HCT116 (cell line): ENCODE measurements at places on chromosomes 7 and 10. TPM values are rescaled to one million over a fixed set of nuclear protein-coding genes. Genes with fewer than 3 reads are reported as not detected.

Gene STEAP4
- total RNA-seq, result 0.15 TPM

Gene NUDT13
- total RNA-seq, result 1.2 TPM

Gene PALD1
- total RNA-seq, result 33.1 TPM

Gene SEMA3D
- total RNA-seq, result 1.4 TPM

Gene TMEM184A
- 34.8 TPM for total RNA-seq

Gene BEND7
- 13.8 TPM for total RNA-seq

Gene NKX6-2
- total RNA-seq, result not detected

- peak; percentile 10 for DNase-seq
These were observed 65.9 kb downstream of the DGKB start for GRCh38 chr7:14836571-14837189.

DNA sequence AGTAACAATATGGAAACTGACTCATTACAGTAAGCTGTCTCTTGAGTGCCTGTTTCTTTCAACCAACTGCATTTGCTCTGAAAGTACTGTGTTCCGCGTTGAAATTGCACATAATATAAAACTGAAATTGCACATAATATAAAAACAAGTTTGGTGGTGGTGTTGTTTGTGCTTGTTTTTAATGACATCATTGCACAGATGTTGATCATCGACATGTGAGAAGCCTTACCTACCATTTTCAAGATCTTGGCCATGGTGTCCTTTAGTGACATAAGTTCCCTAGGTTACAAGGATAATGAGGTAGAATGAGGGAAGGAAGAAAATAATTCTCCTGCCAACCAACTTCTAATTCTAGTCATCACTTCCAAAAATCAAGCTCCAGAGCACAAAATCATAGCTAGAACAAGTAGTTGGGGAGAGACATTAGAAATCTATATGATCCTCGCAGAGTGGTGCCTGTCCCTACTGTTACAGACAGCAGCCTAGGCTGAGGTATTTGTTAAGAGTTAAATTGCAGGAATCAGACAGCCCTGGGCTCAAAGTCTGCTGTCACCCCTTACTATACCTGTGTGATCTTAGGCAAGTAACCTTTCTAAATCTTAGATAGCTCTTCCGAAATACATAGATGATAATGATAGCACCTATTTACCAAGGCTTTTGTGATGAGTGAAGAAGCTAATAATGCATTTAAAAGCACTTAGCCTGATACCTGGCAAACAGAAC is 29.3 kb downstream of the DOCK4 start:
- no peak for DNase-seq

DNA sequence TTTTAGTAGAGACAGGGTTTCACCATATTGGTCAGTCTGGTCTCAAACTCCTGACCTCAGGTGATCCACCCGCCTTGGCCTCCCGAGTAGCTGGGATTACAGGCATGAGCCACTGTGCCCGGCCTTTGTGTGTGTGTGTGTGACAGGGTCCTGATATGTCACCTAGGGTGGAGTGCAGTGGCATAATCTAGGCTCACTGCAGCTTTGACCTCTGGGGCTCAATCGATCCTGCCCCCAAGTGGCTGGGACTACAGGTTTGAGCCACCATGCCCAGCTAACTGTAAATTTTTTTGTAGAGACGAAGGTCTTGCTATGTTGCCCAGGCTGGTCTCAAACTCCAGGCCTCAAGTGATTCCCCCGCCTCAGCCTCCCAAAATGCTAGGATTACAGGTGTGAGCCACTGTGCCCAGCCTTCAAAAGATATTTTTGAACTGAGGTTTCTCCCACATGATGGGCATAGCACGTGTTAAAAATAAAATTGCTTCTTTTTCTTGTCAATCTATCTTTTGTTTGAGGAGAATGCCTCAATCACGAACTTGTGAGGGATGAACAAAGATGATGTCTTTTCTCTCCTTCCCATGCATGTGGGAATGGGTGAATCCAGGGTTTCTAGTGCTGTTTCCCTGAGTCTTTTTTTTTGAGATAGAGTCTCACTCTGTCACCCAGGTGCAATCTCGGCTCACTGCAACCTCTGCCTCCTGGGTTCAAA is 30.8 kb upstream of the PSAP start:
- DNase-seq, result no peak

DNA sequence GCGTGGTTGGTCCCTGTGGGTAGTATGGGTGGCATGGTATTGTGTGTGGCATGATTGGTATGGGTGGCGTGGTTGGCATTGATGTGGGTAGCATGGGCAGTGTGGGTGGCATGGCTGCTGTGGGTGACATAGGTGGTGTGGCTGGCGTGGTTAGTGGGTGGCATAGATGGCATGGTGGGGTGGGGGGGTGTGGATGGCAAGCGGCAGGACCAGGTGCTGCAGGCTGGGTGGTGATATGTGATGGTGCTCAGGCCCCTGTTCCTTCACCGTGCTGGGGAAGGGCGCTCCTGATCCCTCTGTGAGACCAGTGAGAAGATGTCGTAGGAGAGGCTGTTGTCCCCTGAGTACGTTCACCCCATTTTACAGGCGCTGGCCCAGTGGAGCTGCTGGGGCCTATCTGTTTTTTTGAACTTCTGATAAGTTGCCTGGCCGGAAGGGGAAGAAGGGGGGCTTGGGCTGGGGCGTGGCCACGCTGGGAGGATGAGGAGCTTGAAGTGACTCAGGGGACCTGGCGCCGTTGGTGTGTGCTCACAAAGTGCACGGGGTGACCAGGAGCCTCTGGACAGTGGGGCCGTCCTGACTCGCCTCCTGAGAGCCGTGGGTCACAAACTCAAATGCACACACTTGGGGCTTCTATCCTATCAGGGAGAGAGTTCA is 17.5 kb downstream of the INPP5A start:
- DNase-seq, result no peak

GRCh38 chr7:47812429-47813136 is 135.7 kb downstream of the PKD1L1 start:
- no peak for DNase-seq

- DNase-seq, result no peak
These were observed 63.2 kb downstream of the MACC1 start for GRCh38 chr7:20153999-20154398.

DNA sequence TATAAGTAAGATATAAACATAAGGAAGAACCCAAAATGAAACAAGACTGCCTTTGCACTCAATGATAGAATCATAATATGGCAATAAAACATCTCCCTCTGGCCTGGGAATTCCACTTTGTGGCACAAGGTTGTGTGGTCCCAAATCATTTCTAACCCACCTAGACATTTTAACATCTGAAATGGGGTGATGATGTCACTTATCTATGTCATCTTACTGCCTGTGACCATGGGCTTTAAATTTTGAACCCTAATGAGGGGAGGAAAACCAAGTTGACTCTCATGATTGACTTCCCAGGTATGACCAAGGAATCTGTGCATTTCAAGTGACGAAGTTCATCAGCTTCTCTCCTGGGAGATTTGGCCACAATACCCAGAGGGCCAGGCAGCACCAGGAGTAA is 24.5 kb upstream of the ACSM6 start:
- no peak for DNase-seq

DNA sequence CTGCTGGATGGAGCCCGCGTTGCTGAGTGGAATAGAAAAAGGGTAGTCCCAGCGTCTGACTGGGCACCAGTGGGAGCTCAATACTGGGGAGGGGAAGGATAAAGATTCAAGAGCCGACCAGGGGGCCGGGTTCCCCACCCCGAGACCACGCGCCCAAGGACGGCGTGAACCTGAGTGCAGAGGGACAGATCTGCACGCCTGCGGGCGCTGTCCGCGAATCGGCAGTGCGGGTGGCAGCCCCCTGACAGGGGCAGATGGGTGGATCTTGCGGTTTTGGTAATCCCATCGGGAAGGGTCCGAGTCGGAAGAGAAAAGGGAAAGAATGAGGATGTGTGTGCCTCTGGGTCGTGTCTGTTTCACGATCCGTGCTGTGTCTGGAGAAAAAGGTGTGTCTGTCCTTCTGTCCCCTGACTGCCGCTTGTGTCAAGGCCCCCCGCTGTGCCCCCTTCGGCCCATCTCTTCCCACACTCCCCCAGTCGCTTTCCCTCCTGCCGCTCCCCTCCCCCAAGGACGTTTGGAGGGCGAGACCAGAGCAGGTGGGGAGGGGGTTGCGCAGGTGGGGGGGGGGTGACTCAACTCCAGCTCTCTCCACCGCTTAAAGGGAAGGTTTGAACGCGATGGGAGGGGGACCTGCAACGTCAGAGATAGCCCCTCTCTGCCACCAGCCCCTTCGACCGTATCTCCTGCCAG is 734 bp upstream of the VGF start:
- DNase-seq, result no peak

DNA sequence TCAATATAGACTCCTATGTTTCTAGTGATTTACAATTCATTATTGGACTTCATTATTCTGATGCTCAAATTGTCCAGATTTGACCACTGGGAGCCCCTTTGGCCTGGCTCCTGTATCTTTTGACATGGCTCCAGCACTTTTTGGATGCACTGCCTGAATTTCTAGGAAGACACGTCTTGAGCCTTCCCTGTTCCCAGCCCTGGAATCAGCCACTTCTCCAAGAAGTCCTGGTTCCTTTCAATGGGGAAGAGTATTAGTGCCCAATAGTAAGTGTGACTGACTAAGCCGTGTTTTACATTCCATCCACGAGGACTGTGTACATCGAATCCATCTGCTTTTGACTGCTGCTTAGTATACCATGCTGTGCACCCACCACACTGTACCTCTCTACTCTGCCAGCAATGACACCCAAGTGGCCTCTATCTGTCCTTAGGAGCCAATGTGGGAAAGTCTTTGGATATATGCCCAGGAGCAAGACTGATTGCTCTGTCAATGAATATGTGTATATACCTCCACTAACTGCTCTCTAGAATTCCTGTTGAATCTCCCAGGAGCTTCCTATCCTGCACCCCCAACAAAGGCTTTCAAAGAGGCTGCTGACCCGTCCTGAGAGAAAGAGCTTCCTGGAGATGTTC is 23.2 kb upstream of the NPFFR1 start:
- no peak for DNase-seq

DNA sequence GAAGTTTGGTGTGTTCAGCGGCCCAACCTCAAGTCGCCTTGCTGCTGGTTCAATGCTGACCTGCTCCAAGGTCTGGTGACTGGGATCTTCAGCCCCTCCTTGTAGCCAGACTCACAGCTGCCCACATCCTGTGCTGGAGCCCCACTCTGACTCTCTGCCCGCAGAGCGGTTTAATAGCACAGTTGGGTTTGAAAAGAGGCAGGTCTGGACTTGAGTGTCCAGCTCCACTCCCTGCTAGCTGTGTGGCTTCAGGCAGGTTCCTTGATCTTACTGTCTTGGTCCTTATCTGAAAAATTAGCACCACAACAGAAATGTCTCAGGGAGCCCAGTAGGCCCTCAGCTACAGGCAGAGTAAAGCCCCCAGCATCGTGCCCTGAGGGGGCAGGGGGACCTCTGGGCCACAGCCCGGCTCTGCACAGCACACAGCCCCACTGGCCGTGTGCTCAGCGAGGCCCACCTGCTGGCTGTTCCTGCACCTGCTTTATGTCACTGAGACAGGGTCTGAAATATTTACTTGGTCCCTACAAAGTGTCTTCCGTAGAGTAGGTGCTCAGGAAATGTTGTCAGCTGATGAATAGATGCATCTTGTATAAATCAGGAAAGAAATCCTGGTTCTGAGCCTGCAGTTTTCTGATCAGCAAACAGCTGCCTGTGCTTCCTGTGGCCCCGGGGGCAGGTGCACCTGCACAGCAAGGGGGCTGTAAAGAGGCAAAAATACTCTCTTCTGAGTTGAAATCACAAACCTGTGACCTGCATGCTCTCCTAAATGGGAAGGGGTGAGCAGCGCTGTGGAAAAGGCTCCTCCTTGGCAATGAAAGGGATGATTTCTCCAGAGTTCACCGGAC is 155.5 kb downstream of the SVIL start:
- DNase-seq, result no peak

DNA sequence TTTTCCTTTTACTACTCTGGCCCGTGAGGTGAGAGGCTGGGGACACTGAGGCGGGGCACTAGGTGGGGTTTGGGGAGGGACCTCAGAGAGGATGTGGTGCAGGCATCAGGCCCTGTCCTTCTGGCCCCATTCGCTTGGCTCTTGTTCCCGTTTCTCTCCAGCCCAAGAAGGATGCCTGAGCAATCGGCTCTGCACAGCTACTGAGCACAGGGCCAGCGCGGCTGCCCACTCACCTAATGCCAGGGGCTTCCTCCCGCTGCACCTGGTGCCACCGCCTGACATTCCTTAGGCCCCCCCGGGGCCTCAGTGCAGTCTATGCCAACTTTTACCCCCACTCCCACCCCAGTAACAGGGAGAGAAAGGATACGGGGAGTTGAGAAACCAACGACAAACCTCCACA is 12.5 kb downstream of the EMX2 start:
- DNase-seq, result no peak

GRCh38 chr7:110801502-110801901 is 289.4 kb upstream of the LRRN3 start:
- DNase-seq, result no peak

DNA sequence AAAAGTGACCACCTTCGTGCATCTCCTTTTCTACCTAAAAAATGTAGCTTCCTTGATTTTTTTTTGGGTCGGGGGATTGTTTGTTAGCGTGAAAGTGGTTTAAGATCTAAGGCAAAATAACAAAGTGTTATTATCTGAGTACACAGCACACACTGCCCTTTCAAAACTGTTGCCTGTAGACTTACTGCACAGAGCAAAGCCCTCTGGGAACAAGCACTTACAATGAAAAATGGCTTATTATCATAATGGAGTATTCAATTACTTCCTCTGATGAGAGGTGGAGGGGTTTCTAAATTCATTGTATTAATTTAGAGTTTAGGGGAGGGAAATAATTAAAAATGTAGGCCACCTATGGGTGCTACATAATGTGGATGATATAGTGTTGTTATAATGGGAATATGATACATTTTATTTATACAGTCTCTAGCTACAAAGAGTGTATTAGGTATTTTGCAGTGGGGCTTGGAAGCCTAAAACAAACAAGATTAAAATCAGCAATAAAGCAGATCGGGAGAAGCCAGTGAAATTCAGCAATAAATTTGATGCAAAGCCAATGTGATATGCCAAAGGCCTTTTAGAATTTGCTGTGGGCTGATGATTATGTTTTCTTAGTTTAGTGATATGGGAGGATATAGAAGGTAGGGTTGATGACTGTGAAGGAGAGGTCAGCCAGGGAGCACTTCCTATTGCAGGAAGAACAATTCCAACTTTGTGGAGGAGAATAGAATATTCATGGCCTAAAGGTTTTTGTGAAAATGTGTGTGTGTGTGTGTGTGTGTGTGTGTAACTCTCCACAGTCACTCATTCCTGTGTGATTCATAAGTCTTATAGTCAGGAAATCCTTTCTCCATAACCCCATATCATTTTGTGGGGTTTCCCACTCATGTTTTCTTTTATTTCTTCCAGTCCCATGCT is 17.7 kb upstream of the EXOC4 start:
- DNase-seq, result no peak

GRCh38 chr10:117217196-117217761 is 20.0 kb downstream of the KCNK18 start:
- DNase-seq, result no peak

- no peak for DNase-seq
These were observed 418.9 kb downstream of the ZNF716 start for GRCh38 chr7:57868771-57869483.

DNA sequence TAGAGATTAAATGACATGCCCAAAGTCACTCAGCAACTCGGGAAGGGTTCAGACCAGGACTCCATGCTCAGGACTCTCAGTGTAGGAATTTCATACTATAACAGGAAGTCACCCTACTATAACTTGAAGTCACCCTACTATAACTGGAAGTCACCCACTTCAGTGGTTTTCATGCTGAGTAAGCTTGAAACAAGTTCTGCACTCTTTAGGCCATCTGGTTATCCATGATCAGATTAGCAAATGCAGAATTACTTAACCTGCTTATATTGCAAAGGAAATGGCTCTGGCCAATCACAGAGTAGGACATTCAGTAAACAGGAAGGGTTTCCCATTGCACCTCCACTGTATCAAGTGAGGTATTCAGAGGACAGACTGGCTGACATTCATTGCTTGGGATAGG is 1240.4 kb downstream of the GATA3 start:
- DNase-seq, result no peak
